ENCODE measurements at places on chromosomes 11 and 22.

DNA sequence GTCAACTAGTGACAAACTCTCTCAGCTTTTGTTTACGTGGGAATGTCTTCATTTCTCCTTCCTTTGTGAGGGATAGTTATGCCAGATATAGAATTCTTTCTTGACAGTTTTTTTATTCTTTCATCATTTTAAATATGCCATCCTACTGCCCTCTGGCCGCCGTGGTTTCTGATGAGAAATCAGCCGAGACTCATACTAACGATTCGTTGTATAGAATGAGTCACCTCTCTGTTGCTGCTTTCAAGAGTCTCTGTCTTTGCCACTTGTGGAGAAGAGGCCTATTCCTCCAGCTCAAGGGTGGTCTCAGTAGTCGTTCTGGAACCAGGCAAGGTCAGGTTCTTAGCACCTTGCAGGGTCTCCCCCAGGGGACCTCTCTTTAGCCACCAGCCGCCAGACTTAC is 8.0 kb downstream of the MYO7A start:
- DNase-seq, result no peak

DNA sequence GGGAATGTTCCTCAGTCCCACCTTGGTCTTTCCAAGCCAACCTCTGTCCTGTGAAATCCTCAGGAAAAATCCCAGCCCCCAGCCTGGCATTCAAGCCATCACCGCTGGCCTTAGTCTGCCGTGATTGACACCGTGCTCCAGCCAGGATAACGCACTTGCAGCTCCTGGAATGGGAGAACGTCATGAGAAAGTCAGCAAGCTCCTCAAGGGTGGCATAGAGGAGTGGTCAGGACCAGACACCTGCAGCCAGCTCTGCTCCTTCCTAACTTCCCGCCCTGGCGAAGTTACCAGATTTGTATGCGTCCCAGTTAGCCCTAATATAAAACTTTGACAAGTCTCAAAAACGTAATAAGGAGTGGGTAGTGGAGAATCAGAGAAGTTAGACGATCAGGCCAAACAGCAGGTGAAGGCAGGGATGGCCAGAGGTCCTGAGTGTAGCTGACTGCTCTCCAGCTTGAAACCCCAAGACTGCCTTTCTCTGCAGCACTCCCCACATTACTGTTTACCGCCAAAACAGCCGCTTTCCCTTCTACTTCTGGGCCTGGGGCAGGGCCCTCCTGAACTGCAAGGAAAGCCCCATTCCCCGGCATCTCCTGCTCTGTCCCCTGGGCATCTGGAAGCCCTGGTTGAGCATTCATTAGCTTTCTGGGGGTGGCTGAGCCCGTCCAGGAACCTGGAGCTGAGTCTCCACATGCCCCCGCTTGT is 1.3 kb upstream of the DKK3 start:
- no peak for DNase-seq

DNA sequence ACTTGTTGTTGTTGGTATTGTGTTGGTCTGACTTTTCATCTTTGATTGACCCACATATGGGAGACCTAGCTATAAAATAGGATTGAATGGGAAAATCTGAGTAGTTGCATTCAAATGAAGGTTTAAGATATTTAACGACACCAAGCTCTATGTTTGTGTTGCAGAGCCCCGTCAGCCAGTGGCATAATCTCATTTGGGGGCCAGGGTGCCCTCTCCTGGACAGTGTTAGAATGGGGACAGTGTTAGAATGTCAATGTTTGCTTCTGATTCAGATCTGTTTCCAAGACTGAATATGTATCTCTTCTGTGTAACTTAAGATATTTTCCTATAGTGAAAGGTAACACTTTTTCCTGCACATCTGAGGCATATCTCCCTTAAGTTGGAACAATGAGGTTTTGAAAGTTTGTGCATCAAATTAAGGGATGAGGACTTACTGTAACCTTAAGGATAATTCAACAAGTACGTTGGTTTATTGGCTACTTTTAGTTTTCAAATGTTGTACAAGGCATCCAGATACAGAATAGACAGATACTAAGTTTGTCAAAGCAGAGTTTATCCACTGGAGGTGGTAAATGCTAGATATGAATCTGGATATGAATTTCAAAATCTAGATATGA is 5.3 kb upstream of the OR52M1 start:
- peak; percentile 20 for DNase-seq

DNA sequence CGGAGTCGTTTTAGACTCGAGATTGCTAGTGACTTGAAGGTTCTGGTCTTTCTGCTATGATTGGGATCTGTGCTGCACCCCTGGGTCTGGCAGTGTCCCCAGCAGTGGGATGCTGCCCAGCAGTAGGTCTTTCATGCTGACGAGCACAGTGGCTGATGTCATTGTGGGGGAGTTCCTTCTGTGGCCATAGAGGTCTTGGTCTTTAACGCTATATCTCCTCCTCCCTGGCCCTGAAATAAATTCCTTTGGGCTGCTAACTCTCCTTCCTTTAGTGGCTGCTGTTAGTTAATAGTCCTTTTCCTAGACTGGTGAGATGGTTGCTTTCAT is 136.3 kb downstream of the TEAD1 start:
- DNase-seq, result no peak

- no peak for DNase-seq
These were observed 84.4 kb downstream of the CSTPP1 start for GRCh38 chr11:47020793-47021526.

GRCh38 chr11:93849751-93850593 is 446 bp downstream of the VSTM5 start:
- DNase-seq, result no peak

GRCh38 chr22:43434928-43435311 is 23.1 kb downstream of the MPPED1 start:
- no peak for DNase-seq

GRCh38 chr11:107648242-107648641 is 57.3 kb downstream of the ELMOD1 start:
- no peak for DNase-seq

DNA sequence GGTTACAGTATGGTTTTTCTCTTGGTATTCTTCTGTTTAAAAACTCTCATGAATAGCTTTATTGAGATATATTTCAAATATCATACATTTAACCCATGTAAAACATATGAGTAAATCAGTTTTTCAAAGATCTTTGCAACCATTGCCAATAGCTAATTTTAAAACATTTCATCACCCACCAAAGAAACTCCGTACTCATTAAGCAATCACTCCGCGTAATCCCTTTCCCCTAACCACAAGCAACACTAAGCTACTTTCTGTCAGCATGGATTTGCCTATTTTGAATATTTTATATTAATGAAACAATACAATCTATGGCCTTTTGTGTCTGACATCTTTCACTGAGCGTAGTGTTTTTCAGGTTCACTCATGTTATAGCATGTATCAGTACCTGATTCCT is 697.9 kb upstream of the ANO5 start:
- no peak for DNase-seq

DNA sequence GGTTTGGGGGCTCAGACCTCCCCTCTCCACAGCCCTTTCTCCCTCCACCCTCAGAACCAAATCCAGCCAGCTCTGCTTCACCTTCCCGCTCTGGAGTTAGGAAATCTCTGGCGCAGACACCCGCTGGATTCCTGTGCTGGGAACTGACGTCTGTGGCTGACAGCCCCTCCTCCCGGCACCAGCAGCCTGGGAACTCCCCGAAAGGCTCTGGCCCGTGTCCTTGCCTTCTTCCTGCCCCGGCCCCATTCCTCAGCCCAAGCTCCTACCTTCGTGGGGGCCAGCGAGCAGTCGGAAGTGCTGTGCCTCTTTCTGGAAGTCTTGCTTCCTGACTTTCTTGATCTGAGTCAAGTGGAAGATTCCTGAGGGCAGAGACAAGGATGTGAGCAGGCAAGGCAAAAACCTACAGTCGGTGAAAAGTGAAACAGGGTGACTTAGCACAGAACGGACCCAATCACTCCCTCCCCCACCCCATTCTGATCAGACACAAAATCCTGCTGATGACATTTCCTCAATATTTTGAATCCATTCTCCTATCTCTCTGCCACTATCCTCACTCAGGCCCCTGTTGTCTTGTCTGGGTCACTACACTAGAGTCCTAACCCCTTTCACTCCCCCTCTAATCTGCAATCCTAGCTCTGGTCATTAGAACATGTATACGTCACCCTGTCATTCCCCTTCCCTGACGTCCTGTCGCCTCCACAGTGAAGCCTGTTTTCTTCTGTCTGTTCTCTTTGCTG is 34.1 kb downstream of the CHRDL2 start:
- no peak for DNase-seq

GRCh38 chr11:62491571-62492329 is 54.9 kb downstream of the AHNAK start:
- DNase-seq, result no peak

- DNase-seq, result no peak
These were observed 1.6 kb downstream of the GRAMD1B start for GRCh38 chr11:123431619-123432018.

- DNase-seq, result no peak
These were observed 7.5 kb downstream of the POU2AF3 start for GRCh38 chr11:111305876-111306275.

DNA sequence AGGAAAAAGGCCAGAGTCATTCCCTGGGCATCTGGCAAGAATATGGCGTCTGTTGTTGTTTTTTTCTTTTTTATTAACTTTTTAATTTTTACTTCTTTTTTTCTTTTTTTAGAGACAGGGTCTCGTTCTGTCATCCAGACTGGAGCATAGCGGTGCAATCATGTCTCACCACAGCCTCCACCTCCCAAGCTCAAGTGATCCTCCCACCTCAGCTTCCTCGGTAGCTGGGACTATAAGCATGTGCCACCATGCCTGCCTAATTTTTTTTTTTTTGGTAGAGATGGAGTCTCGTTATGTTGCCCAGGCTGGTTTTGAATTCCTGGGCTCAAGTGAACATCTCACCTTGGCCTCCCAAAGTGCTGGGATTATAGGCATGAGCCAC is 54.0 kb upstream of the PRDM11 start:
- DNase-seq, result no peak

- DNase-seq, result no peak
These were observed 72.9 kb downstream of the DKK3 start for GRCh38 chr11:11935536-11935935.

DNA sequence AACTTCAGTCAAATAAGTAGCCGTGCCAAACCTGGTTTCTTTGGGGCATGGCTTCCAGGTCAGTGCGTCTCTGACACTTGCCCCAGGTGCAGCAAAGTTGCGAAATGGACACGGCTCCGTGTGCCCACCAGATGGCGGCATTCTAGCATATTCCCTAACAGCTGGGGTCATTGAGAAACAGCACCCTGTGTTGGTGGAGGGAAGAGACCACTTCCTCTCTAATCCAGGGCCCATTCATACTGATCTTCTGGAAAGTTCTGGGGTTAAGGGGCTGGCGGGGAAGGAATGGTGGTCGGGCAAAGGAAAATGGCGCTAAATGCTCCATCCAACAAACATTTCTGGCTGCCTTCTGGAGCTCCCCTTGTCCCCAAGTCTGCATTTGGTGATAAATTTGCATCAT is 141.2 kb upstream of the TIMP3 start:
- DNase-seq, result no peak

DNA sequence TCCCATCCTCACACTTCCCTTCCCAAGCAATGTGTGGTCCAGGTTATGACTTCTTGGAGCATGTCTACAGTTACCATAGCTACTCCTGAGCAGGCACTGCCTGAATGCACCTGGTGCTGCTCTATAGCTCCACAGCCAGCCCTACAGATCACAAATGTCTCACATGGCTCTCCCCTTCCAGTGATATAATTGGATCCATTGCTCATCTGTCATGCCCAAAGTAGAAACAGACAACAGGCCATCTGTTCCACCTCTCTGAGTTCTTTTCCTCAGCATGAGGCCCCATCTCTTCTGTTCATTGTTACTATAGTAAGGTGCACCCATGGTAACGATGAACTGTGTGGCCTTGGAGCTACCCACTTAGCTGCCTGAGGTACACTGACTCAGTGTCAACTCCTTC is 320.3 kb upstream of the ZC3H12C start:
- DNase-seq, result no peak

DNA sequence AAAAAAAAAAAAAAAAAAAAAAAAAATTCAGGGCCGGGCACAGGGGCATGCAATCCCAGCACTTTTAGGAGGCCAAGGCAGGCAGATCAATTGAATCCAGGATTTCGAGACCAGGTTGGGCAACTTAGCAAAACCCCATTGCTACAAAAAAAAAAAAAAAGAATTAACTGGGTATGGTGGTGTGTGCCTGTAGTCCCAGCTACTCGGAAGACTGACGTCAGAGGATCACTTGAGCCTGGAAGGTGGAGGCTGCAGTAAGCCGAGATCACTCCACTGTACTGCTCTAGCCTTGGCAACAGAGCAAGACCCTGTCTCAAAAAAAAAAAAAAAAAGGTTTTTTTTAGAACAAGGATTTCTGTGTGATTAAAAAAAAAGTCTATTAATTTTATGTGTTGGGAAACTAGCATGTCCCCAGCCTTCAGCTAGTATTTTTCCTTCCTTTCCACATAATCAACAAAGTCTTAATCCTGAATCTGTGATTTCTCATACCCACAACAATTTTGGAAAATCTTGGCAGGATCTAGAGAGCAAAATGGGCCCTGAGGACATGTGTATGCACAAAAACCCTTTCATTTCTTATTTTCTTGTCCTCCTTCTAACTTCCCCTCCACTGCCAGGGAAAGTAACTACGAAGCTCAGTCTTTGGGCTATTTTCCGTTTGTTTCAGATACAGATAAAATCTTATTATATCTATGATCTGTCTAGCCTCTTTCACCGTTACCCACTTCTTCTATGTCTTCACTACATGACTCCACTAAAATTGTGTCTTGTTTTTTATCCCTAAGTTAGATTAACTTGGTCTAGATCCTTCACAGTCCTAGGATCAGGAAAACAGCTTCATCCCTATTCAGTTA is 5.7 kb upstream of the AMBRA1 start:
- DNase-seq, result no peak

DNA sequence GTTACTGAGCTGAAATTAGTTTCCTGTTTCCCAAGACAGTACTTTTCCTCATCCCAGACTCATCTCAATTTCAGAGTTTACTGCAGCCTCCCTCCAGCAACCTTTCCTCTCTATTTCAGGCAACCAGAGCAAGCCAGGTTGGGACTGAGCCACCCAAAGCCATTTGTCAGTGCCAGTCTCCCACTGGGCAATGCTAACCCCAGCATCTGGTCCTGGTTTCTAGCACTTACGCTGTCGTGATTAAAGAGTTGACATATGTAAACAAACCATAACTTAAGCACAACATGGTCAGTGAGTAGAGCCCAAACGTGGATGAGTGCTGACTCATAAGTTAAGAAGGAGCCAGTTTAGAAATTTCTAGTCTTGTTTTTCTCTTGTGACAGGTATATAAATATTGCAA is 119.6 kb upstream of the BLID start:
- no peak for DNase-seq

- DNase-seq, result no peak
These were observed 1119.0 kb downstream of the BRD1 start for GRCh38 chr22:48708558-48709245.

Data from stimulated activated CD4-positive, alpha-beta T cell treated with anti-CD3 and anti-CD28 coated beads, Interleukin-1b, Interleukin-23, amount 100 ng/mL, for 1 hour (primary cell).